ENCODE measurements at places on chromosomes 2 and 18. TPM values are rescaled to one million over a fixed set of nuclear protein-coding genes. Genes with fewer than 3 reads are reported as not detected.
A peak's percentile ranks its signal among the peaks of the same experiment; 100 is the strongest.

The SPATA3 gene
- total RNA-seq = not detected

The MERTK gene
- total RNA-seq = 23.9 TPM

GRCh38 chr2:141517852-141518421 is 612.9 kb downstream of the LRP1B start:
- no peak for DNase-seq

DNA sequence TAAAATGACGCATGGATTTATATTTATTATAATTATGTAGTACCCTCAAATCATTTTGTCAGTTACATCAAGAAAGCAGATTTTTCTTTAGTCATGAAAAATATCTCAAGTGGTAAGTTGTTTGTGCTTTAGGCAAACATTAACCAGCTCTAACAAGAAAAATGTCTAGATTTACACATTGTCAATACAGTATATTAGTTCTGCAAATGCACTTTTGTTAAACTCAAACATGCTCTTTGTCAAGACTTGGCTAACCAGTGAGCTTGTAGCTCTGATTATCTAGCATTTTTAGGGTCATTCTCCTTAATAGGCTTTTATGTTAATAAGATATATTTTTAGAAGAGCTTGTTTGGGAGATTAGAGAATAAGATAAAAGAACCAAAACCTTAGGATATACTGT is 32.7 kb downstream of the SCRN3 start:
- no peak for DNase-seq

GRCh38 chr2:170505631-170506275 is 209.4 kb upstream of the SP5 start:
- peak; percentile 94 for DNase-seq

DNA sequence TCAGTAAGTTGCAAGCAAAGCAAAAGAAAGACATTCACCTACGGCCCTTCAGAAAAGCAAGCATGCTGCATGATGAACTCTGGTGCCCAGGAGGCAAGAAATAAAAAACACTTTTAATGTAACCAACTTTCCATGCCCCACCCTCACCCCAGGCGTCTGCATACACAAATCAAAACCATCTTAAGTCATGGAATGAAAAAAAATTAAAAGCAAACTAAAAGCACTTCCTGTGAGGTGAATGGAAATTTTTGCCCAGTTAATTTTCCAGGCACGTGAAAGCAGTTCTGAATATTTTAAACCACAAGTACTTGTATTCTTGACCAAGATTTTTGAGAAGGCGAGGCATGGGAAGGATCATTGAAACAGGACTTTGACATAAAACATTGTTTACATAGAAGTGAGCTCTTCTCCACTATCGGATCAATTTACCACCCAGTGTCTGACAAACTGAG is 2.5 kb upstream of the ICOS start:
- DNase-seq = no peak

The AGAP1 gene
- 42.7 TPM for total RNA-seq

DNA sequence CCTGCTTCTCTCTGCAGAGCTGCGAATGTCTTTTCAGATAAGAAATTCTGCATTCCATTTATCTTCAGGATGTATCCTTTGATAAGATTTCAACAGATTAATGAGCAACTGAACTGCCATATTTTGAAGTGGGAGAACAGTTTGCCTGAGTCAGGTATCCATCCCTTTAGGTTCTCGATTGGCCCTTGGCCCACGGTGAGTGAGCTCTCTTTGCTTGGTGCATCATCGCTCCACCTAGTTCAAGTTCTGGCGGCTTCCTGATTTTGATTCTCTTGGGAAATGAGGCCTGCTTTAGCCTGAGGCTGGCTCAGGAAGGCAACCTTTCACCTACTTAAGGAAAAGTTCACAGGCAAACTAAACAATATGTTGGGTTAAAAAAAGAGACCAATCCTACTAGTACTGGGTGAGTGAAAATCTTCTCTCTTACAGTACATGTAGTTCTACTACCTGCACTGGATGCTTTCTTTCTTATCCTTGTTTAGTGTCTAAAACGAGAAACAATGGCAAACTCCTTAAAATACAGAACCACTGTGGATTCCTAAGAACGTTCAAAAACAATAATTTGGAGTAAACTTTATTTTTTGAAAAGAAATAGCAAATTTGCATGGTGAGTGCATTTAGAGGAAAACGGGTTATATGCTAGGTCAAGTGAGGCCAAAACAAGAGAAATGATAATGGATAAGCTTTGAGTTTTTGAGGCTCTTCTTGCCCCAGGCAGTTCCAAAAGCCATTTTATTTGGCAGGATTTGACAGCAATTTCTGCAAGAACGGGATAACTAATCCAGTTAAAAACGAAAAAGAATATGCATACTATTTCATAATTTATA is 837 bp upstream of the ACSL3 start:
- peak; percentile 84 for DNase-seq

- no peak for DNase-seq
Observed at GRCh38 chr18:24083550-24083949, 55.3 kb upstream of the CABYR start.

- DNase-seq = no peak
Observed at GRCh38 chr2:41871080-41871479, 176.7 kb upstream of the PKDCC start.

DNA sequence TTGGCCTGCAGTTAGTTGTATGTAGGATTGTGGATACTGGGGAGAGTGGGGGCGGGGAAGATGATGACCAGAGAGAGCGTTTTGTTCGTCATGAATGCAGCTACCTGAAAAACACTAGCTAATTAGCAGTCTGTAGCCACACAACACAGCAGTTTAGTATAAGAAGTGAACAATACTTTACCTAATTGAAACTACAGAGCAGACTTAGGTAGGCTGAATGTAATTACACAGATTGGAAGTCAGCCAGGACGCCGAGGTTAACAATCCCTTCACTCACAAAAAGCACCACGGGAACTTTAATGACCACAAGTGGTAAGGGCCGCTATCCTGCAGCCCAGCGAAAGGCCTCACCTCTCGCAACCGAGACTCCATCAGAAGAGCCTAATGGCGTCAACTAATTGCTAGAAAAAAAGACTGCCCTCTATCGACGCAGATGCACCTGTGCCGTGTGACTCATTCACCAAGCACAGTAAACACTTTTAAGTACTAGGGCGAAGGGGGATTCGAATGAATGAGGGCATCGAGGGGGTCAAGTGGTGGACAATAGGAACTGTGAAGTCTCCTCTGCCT is 591.0 kb downstream of the ARHGAP15 start:
- no peak for DNase-seq

DNA sequence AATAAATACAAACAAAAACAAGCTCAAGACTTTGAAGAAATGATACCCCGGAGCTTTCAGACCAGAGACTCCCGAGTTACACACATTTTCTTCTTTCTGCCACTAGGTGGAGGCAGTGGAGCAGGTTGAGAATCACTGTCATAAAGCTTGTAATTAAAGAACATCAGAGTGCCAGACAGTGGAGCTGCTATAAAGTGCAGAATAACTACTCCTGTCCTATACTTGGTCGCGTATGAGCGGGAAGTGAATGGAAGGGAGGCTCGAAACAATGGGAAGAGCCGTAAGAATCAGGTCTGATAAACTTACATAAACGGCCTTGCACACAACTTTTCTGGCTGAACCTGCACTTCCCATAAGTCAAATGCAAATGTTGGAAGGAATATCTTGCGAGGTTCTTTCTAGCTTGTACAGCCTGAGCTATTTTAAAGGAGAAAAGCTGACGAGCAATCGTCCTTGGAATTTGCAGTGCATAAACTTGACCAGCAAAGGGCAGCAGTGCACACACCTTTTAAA is 189.0 kb downstream of the RPIA start:
- DNase-seq = no peak

DNA sequence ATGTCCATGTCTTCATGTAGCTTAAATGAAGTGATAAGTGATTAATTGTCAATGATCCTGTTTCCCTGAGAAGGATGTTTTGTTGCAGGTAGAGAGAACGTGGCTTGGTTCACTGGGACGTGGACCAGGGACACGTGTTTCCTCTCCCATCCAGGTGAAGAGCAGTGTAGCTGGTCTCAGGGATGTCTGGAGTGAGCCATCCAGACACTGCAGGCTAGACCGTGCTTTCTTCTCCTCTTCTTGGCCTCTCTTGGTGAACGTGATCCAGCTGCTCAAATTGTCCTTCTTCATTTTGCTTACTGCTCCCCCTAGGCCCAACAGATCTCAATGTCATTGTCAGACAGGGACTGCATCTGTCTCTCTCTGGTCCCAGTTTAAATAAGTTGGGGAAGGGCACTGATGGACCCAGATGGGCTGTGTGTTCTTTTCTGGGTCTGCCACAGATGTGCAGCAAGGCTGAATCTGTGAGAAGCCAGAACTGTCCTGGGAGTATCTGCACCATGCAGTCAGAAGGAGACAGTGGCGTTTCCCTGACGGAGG is 263.8 kb downstream of the CYRIA start:
- DNase-seq = no peak

DNA sequence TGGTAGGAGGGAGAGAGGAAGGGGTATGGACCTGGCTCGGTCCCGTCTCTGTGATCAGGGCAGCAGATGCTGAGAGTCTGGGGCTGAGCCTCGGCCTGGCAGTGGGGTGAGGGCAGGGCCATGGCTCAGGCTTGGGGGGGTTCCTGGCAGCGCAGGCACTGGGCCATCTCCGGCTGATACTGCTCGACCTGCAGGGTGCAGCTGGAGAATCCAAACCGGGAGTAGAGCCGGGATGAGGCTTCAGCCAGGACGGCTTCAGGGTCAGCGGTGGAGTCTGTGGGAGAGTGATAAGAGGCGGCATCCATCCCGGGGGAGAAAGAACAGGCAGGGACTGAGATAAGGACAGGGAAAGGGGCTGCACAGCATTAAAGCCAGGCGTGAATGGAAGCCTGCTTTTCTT is 7.7 kb downstream of the SLC30A3 start:
- no peak for DNase-seq

GRCh38 chr2:84970868-84971509 is at the start of gene KCMF1:
Gene KCMF1, plus strand, starts transcription at chr2:84971161. Its CDS starts 291 bp downstream, at chr2:84971452.
- peak; percentile 91 for DNase-seq

The EGR4 gene
- not detected for total RNA-seq

DNA sequence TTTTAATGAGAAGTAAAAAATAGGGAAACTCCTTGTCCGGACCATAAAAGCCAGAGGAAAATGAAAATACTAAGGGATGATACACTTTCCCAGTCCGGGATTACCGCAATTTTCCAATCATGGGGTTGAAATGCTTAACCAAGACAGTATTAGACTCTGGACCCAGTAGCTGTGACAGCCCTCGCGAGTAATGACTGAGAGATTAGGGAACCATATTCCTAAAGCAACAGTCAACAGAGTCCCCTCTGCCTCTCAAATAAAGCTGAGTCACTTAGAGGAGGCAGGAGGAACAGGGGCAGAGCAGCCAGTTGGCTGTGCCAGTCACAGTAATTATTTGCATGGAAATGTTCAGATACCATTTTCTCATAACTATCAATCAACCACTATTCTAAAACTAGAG is 34.8 kb downstream of the GPATCH11 start:
- DNase-seq = no peak

DNA sequence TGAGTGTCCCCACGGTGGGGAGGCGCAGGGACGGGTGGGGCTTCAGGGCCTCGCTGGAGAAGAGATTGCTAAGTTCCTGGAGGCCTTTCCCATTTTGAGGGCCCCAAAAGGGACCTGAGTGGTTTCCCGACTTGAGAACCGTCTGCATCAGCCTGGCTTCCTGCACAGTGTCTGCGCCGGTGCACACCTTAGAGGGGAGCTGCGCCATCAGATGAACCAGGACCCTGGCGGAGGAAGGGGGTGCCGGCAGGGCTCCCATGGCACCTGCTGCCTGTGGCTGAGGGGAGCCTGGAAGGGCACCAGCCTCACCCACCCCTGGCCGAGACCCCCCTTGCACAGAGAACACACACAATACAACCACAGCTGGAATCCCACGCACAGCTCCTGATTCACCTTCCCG is 465.1 kb upstream of the MYT1L start:
- no peak for DNase-seq

DNA sequence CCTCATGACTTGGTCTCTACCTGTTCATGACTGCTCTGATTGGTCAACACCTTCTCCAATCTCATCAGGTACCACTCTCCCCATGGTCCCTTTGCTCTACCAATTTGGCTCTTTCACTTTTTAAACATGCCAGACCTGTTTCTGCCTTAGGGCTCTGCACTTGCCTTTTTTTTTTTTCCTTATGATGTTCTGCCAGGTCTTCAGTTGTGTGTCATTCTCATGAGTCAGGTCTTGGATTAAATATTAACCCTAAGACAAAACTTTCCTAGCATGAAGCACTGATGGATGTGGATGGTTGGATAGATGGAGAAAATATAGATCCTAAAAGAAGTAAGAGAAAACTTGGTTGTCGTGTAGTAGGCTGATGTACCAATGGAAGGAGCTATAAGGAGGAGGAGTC is 219.3 kb downstream of the TTC32 start:
- DNase-seq = no peak

The CDKL4 gene
- 1.8 TPM for total RNA-seq

DNA sequence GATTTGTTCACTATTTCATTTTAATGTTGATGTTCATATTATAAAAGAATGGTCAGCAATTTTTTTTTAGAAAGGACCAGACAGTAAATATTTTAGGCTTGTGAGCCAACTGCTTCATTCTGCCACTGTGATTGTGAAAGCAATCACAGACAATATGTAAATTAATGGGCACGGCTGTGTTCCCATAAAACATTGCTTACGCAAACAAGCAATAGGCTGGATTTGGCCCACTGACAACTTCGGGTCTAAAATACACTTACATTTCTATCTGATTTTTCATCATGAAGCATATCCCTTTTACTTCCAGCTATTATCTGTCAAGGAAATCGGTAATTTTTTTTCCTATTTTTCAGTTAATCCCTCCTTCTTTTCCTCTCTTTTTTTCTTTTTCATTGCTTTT is 182.2 kb upstream of the CDH2 start:
- no peak for DNase-seq

GRCh38 chr2:111062417-111062816 is 58.3 kb upstream of the BCL2L11 start:
- DNase-seq = no peak

Measured in sigmoid colon (tissue), 7 donors.